Regular cardiac myocyte (primary cell): ENCODE measurements at places on chromosomes 6 and 20. TPM values are rescaled to one million over a fixed set of nuclear protein-coding genes. Genes with fewer than 3 reads are reported as not detected.

ETV7 gene
- 0.38 and 2.0 TPM in 2 replicates for total RNA-seq

LY86 gene
- total RNA-seq, result not detected in 2 replicates

GGTLC1 gene
- total RNA-seq, result not detected in 2 replicates

DPPA5 gene
- not detected in 2 replicates for total RNA-seq

CD93 gene
- total RNA-seq, result 2.8 and 3.1 TPM in 2 replicates

UBD gene
- total RNA-seq, result not detected in 2 replicates

PEDS1 gene
- total RNA-seq, result 15.9 and 20.0 TPM in 2 replicates

ZC2HC1B gene
- total RNA-seq, result not detected in 2 replicates

PCSK2 gene
- not detected in 2 replicates for total RNA-seq

MCHR2 gene
- total RNA-seq, result not detected in 2 replicates

TINAG gene
- not detected in 2 replicates for total RNA-seq

PRDM13 gene
- not detected in 2 replicates for total RNA-seq

CLIC1 gene
- total RNA-seq, result 711 and 1,283 TPM in 2 replicates

PTK7 gene
- 47.0 and 107 TPM in 2 replicates for total RNA-seq

CYP39A1 gene
- total RNA-seq, result under 0.01 and 1.1 TPM in 2 replicates

LY6G6C gene
- under 0.01 TPM in 1 of 2 replicates, not detected in the other for total RNA-seq

CDH4 gene
- 0.28 and 1.2 TPM in 2 replicates for total RNA-seq

RSPO4 gene
- total RNA-seq, result not detected in 2 replicates

ANGPT4 gene
- under 0.01 TPM in 1 of 2 replicates, not detected in the other for total RNA-seq

DEFB121 gene
- not detected in 2 replicates for total RNA-seq

HMGCLL1 gene
- under 0.01 and 0.28 TPM in 2 replicates for total RNA-seq

BTNL2 gene
- total RNA-seq, result not detected in 2 replicates

RIPOR2 gene
- 0.19 and 1.1 TPM in 2 replicates for total RNA-seq

KIAA0408 gene
- total RNA-seq, result 0.38 and 0.85 TPM in 2 replicates

EIF6 gene
- 104 and 187 TPM in 2 replicates for total RNA-seq

MROH8 gene
- total RNA-seq, result 0.38 and 0.56 TPM in 2 replicates

ZSCAN31 gene
- total RNA-seq, result 9.2 and 15.8 TPM in 2 replicates

BRPF3 gene
- total RNA-seq, result 9.0 and 11.8 TPM in 2 replicates

FOXQ1 gene
- total RNA-seq, result not detected in 2 replicates

ADGRF4 gene
- total RNA-seq, result 0.19 and 0.28 TPM in 2 replicates

ULBP3 gene
- total RNA-seq, result 7.3 and 16.7 TPM in 2 replicates

DEF6 gene
- 0.56 and 1.3 TPM in 2 replicates for total RNA-seq

SCRT2 gene
- total RNA-seq, result not detected in 2 replicates

HLA-DRB5 gene
- 0.28 TPM in 1 of 2 replicates, not detected in the other for total RNA-seq

BMP2 gene
- total RNA-seq, result 4.8 and 6.7 TPM in 2 replicates

CCN6 gene
- not detected in 2 replicates for total RNA-seq

ADGRF1 gene
- under 0.01 TPM in 1 of 2 replicates, not detected in the other for total RNA-seq

XKR7 gene
- total RNA-seq, result under 0.01 TPM in 1 of 2 replicates, not detected in the other

MCCD1 gene
- not detected in 2 replicates for total RNA-seq

OR2J3 gene
- not detected in 2 replicates for total RNA-seq

VPS52 gene
- 33.8 and 34.1 TPM in 2 replicates for total RNA-seq

TMC2 gene
- total RNA-seq, result not detected in 2 replicates

KHDC1 gene
- 2.3 and 5.6 TPM in 2 replicates for total RNA-seq
